ENCODE measurements at places on chromosomes 16 and 17.

GRCh38 chr16:14028202-14028601 is 42.9 kb upstream of the MRTFB start:
- DNase-seq = no peak

DNA sequence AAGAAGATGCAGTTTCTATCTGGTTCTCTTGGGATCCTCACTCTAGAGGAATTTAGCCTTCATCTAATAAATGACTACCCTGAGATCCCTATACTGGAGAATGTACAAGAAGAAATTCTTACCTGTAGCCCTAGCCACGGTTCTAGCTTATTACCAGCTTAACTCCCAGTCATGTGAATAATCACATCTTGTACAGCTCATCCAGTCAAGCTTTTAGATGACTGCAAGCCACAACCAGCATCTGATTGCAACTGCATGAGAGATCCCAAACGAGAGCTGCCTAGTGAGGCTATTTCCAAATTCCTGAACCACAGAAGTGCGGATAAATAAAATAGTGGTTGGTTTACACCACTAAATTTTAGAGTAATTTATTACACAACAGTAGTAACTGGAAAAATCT is 196.0 kb upstream of the CPHXL start:
- no peak for DNase-seq

- DNase-seq = no peak
Observed at GRCh38 chr17:2799653-2800052, 3.4 kb downstream of the RAP1GAP2 start.

DNA sequence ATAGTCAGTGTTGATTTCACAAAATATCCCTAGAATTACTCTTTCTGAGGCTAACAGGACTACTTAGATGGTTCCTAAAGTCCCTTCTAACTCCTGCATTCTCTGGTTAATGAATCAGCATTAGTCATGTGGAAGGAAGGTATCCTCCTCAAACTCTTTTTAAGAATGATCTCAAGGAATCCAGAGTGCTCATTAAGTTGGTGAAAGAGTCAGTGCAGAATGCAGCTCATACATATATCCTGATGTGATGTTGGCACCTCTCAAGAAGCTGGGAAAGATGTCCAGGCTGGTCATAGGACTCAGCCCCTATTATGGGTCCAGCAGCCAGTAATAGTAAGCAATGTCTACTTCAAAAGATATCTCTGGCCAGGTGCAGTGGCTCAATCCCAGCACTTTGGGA is 65.5 kb downstream of the PIGL start:
- DNase-seq = no peak

DNA sequence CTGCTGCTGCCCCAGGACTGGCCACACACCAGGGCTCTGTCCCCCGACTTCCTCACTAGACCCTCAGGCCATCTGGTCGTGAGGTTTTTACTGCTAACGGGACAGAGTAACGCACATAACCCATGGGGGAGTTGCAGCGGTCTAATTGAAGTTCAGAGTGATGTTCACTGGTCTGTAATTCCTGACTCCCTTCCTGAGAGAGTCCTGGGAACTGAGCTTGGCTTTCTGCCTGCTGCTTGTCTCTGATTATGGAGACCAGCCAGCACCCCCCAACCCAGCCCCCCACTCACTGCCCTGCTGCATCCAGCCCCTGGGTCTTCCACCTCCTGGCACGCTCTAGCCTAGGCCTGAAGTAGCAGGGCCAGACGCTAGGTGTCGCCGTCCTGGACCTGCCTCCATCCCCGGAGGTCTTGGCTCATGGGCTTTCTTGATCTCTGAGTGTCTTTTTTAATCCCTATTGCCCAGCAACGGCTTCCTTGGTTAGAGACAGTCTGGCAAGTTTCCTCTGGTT is 192.9 kb downstream of the CCDC182 start:
- DNase-seq = peak; percentile 81

DNA sequence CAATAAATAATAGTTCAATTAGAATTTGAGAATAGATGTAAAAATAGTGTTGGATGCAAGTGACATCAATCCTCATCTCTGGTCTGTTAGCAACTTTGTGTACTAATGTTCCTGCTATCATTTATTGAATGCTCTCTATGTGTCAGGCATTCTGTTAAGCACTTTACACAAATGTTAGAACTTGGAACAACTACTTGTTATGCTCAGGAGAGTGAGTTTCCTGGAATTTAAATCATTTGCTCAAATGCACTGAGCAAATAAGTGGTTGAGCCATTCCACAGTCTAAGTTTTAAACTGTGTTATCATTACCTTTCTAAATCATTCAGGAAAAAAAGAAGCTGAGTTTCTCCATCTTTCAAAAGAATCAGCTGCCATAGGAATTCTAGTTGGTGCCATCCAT is 1327.3 kb upstream of the GOT2 start:
- no peak for DNase-seq

- DNase-seq = no peak
Observed at GRCh38 chr16:66927918-66928649, 2.7 kb upstream of the RRAD start.

- DNase-seq = no peak
Observed at GRCh38 chr16:78745108-78746019, 645.9 kb downstream of the WWOX start.

DNA sequence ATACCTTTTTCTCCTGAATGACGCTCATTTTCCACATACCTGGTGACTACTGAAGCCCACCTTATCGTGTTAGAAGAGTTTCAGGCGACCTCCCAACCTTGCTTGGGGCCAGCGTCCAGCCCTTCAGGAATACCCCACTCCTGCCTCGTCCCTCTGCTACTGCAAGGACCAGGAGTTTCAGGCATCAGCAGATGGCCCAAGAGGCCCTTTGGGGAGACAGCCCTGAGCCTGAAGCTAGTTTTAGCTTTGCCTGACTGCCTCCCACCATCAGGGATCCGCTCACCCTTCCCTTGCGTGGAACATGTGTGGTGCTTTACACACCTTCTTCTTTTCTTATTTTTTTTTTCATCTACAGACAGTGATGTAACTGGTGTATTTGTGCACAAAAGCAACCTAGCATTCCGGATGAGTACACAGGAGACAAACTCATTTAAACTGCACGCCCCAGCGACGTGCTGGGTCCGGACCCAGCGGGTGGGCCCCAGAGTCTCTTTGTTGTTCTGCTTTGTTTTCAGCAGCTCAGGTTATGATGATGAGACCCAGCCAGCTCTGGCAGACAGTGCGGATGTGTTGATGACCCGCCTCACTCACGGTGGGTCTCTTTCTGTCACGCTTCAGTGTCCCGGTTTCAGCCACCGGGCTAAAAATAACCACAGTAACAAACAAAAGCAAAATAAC is 242.4 kb downstream of the C16orf95 start:
- DNase-seq = peak; percentile 31

All from B cell (primary cell).